ENCODE measurements at places on chromosomes 1 and 21. TPM values are rescaled to one million over a fixed set of nuclear protein-coding genes. Genes with fewer than 3 reads are reported as not detected.
A peak's percentile ranks its signal among the peaks of the same experiment; 100 is the strongest.

The ADAMTS1 gene
- total RNA-seq, result 0.05 TPM

The PLEKHA6 gene
- 1.3 TPM for total RNA-seq

The HUNK gene
- 0.61 TPM for total RNA-seq

The MASP2 gene
- 0.43 TPM for total RNA-seq

The NEGR1 gene
- total RNA-seq, result not detected

The C1QC gene
- total RNA-seq, result not detected

The GJB4 gene
- not detected for total RNA-seq

The CD247 gene
- 217 TPM for total RNA-seq

The BATF3 gene
- total RNA-seq, result 97.3 TPM

The SHCBP1L gene
- not detected for total RNA-seq

The KRTAP19-1 gene
- not detected for total RNA-seq

The CLCA4 gene
- total RNA-seq, result not detected

DNA sequence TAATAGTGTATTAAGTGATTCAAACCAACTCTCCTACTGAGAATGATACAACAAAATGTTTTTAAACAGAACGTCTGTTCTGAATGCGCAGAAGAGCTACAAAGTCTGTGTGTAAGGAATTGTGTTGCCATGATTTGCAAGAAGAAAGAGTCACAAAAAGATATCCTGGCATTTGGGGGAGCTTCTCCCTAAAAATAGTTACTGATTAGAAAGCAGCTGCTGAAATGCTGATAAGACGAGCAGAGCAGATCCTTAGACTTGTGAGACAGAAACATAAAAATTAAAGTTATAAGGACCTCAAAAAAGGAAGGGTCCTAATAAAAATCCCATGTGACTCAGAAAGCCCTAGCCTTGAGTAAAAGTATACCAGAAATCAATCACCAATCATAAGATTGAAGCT lies 54.9 kb upstream of the CRB1 start:
- no peak for ATAC-seq

- peak; percentile 12 for ATAC-seq
Measured at GRCh38 chr1:40059960-40060750, 19.6 kb downstream of the CAP1 start.

DNA sequence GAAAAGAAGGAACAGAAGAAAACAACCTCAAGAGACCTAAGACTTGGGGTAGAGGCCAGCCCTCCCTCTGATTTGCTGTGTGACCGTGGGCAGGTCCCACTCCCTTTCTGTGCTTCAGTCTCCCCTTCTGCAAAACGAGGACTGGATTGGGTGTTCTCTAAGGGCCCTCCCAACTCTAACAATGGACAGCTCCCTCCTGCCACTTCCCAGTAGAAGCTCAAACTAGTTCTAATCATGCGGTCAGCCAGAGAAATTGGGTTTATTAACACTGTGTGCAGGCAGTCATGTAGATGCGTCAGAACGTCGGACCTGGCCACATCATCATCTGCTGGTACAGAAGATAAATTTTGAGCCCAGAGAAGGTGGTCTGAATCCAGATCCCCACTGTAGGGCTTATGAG lies 1.6 kb upstream of the PADI4 start:
- no peak for ATAC-seq

DNA sequence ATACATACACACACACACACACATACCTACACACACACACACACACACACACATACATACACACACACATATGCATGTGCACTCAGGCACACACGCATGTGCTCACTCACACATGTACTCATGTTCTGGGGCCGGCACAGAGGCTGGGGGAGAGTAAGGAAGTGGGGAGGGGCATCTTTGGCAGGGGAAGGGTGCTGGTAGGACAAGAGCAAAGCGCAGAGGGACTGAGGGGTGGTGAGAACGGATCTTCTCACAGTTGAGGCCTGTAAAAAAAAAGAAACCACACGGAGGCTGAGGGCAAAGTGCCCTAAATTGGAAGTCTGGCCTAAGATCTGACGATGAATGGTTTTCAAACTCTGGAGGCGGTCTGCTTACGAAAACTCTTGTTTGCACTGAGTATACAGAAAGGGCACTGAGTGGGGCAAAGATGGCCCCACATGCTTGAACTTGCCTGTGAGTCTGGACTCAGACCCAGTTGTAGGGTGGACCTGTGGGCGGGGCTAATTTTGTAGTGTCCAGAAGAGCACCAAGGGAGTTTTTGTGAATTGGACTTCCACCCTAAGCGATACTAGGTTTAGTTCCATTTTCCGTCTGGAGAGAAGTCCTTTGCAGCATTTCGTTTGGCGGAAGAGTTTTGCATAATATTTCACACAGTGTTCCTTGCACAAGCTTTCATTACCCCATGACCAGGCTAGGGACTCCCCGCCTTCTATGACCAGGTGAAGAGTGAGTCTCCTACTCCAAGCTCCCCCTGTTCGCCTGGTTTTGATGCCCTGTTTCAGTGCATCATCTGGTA lies 79.3 kb upstream of the LYST start:
- ATAC-seq, result no peak

- ATAC-seq, result no peak
Measured at GRCh38 chr1:201190624-201191051, at the start of gene IGFN1. IGFN1 (plus strand) TSS chr1:201190824; CDS start chr1:201193294, 2,470 bp downstream.

DNA sequence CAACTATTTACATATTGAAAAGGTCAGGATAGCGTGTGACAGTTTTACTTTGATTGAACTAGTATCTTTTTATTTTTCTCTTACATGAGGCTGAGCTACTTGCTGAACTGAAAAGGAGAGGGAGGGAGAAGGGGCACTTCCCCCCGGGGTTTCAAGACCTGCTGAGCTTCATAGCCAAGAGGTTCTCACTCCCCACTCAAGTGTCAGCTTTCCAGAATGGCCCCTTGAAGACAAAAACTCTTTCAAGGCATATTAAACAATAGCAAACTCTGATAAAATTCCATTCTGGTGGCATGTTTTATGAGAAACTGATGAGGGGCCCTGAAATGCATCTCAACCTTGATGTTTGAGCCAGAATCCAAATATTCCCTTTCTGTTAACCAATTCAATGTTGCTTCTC lies 143.0 kb downstream of the KAZN start:
- no peak for ATAC-seq

- ATAC-seq, result peak; percentile 93
Measured at GRCh38 chr1:20666804-20667203, 5.6 kb upstream of the DDOST start.

GRCh38 chr21:18350216-18350615 lies 53.4 kb downstream of the TMPRSS15 start:
- ATAC-seq, result no peak

- no peak for ATAC-seq
Measured at GRCh38 chr1:14479865-14480264, 118.6 kb upstream of the KAZN start.

DNA sequence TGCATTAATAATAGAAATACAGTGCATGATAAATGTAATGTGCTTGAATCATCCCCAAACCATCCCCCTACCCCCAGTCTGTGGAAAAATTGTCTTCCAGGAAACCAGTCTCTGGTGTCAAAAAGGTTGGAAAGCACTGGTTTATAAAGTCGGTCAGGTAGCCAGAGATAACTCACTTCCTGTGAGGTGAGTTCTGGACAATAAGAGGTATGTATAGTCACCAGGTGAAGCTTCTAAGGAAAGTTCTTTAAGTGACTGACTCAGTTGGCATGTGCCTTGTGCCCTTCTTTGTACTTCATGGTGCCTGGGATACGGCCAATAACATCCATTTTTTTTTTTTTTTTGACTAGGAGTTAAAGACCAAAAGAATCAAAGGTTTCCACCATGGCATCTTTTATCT lies 103.7 kb downstream of the GPATCH2 start:
- no peak for ATAC-seq

GRCh38 chr21:34968414-34969333 lies 80.4 kb downstream of the RUNX1 start:
- ATAC-seq, result peak; percentile 65

DNA sequence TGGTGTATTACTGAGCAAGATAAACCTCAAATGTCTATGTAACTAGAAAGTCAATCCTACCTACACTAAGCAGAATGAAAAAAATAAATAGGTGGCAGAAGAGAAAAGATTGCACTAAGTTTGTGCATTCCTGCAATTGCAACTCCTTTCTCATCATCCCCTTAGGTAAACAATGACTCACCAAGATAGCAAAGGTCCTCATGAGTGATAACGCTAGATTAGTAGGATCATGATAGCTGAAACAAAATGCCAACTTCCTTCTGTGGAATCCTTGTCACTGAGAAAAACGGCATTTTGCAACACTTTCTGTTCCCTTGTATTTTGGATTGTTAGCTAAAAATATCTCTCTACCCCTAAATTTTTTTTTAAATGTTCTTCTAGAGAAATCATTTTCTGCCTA lies 20.0 kb upstream of the FCER1A start:
- ATAC-seq, result no peak

- no peak for ATAC-seq
Measured at GRCh38 chr1:94743862-94744261, 76.3 kb upstream of the SLC44A3 start.

- no peak for ATAC-seq
Measured at GRCh38 chr1:210428696-210429095, 100.0 kb downstream of the HHAT start.

- no peak for ATAC-seq
Measured at GRCh38 chr1:2376261-2376741, 15.1 kb downstream of the MORN1 start.

- ATAC-seq, result no peak
Measured at GRCh38 chr1:48652334-48652733, 124.4 kb downstream of the BEND5 start.

- no peak for ATAC-seq
Measured at GRCh38 chr1:32208891-32209328, at the start of gene DCDC2B. DCDC2B (plus strand) TSS chr1:32209089; CDS start chr1:32209094, 5 bp downstream.

DNA sequence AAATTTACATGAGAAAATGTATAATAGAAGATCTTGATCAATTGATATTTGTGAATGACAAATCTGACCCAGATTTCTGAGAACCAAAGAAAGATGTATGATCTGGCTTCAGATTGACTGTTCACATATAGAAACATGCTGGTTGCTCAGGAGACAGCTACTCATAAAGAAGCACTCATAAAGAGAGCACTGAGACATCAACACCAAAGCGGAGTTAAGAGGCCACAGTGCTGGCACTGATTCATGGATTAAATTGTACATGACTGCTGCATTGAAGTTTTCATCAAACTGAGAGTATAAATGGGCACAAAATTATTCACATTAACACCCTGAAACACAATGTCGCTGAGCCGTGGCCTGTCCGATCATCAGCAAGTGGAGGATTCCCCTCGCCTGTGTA lies 46.2 kb downstream of the SH3GLB1 start:
- ATAC-seq, result peak; percentile 88

DNA sequence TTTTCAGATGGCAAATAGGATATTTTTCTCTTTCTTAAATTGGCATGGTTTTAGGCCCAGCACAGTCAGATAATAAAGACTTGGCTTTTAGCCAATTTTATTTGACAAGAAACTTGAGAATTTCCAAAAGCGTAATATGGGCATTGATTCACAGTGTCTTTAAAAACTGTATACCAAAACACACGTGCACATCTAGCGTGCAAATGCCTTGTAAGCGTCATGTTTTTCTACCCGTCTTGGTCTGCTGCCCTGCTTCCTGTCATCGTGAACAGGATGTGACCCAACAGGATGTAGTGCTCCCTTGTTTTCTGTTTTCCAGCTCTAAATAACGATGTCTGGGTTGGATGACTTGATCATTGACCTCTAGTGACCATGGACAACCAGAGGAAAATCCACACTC lies 24.7 kb upstream of the SLC44A3 start:
- ATAC-seq, result no peak

- ATAC-seq, result no peak
Measured at GRCh38 chr1:46405724-46406123, 11.6 kb downstream of the FAAH start.

DNA sequence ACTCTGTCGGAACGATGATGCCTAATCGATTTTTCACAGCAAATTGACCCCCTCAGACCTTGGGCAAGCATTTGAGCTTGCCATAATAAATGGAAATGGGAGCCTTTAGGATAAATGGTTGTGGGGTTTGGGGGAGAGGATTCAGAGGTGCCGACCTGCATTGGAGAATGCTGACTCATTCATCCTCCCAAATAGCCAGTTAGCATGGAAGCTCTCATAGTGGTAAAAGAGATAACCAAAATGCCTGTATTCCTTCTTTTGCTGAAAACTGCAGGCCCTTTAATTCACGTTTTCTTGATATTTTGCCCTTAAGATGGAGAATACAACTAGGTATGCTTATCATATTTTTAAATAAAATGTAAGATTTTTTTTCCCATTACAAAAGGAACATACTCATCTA lies 392.6 kb upstream of the DEPDC1 start:
- no peak for ATAC-seq

DNA sequence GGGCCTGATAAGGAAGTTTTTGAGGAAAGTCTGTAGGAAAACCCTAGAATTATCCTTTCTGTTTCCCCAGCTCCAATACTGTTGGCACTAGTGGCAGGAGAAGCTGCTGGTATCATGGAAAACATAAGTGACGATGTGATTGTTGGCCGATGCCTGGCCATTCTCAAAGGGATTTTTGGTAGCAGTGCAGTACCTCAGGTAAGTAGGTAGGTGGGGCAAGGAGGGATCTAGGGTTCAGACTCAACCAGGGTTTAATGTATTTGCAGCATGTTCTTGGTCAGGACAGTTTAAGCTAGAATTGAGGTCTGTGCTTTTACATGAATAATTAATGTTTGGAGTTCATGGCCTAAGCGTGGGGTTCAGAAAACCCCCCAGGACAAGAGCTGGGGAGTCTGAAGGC lies 62.1 kb downstream of the KDM1A start:
- ATAC-seq, result no peak

DNA sequence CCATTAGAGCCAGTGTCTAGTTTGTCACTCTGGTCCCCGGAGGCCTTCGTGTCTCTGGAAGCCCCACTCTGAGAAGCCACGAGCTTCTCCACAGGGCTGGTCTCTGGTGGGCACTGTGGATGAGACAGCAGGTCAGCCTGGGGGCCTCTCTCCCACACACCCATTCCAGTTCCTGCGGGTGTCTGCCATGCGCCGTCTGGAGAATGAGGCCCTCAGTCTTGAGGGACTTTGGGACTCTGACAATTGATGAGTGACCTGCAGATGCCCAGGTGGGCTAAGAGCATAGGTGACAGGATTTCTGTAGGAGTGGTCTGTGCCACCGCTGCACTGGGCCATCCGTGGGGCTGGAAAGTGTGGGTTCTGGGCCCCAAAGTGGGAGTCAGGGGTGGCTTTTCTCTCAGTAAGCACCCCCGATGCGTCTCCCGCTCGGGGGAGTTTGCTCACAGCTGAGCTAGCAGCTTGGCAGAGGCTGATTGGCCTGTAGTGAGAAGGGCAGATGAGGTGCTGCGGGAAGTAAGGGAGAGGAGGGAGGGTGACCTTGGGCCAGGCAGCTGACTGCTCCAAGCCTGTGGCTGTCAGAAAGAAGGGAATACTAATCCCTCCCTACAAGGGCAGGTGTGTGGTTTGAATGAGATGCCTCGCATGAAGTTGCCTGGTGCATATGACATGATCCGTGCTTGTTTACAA lies 26.4 kb downstream of the LHX4 start:
- ATAC-seq, result no peak

DNA sequence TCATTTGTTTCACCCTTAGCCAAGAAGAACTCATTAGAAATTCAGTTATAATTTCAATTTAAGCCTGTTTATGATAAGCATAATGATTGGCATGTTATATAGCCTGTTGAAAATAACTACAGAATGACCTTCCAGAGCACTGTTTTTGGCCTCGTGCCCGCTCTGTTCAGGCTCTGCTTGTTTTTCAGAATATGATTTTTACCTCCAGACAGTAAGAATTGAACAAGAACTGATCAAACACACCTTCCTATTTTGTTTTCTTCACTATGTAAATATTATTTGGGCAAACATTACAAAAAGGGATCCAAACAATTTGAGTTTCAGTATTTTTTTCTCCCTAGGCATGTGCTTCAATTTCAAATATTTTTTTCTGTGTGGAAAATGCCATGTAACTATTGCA lies 48.1 kb upstream of the ANGPTL1 start:
- no peak for ATAC-seq

All from activated T-helper 17 cell treated with anti-CD3 and anti-CD28 coated beads, Interleukin-2, amount 50 U/mL, for 72 hours (primary cell).